ENCODE measurements at places on chromosomes 11 and 22.
A peak's percentile ranks its signal among the peaks of the same experiment; 100 is the strongest.

DNA sequence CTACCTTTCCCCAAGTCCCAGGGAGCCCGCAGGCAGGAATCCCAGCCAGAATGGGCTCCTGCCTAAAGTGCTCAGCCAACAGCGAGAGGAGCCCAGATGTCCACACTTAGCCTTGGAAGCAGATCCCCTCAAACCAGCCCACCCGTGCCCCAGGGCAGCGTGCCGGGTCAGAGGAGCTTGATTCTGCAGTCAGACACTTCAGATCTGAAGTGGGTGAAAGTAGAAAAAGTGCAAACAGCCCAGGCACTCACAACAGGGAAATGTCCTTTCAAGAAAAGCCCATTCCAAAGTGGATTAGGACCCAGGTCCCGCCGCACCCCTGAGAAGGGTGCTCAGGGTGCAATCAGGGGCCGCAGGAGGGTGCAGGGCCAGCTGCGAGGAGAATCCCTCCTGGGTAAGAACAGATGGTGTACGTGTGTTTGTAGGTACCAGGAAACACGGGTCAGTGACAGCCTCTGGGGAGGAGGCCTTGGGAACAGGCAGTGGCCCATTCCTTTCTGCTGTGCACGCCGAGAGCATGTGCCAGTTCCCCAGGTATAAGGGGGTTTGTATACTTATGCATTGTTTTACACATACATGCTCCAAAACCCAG, 17.7 kb downstream of the ELFN2 start:
- no peak for DNase-seq

DNA sequence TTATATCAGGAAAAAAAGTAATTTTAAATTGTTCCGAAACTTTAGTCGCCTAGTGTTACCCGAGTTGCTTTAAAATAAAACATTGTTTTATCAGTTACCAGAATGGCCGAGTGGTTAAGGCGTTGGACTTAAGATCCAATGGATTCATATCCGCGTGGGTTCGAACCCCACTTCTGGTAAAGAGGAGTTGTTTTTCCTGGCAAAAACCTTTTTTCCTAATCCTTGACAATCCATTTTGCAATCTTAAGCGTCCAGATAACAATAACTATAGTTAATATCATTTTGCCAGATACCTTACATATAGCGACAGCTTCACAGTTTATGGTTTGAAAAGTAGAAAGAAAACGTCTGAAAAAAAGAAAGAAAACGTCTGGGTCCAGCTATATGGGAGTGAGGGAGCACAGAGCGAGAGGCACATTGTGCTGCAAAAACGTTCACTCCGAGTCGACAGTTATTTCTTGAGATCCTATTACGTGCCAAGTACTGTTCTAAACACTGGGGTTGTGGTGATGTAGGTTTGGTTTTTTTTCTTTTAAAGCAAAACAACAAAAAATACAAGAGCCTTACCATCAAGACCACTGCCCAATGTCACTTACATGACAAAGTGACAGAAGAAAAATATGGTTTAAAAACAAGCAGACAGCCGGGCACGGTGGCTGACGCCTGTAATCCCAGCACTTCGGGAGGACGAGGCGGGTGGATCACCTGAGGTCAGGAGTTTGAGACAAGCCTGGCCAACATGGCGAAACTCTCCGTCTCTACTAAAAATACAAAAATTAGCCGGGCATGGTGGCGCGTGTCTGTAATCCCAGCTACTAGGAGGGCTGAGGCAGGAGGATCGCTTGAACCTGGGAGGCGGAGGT, 40.6 kb downstream of the OR4D9 start:
- DNase-seq: no peak

DNA sequence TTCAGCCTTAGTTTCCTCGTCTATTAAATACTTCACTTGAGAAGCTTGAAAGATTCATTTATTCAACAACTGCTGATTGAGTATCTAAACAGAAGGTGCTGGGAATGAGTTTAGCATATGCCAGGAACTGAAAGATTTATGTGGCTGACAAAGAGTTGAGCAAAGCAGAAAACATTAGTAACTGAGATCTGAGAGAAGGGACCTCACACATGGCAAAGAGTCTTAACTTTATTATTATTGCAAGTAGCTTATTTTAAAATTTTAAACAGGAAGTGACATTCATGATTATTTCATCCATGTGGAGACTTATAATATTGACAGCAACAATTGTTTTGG, 133.6 kb downstream of the CASP12 start:
- no peak for DNase-seq

DNA sequence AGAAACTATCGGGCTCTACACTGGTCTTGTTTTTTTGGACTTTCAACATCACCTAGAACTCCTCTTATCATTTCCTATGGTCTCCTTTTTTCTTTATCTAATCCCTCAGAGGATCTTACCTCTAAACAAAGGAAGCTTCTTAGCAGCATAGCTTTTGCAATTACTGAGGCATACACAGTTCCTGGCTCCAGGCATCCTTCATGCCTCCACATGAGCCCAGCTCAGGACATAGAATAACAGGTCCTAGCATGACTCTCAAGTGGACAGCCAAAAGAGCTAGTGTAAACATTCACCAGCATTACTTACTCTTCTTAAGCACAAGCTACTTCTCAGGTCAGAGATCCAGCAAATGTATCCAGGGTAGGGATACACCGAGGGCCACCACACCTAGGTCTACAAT, 17.1 kb downstream of the CFAP300 start:
- no peak for DNase-seq

- no peak for DNase-seq
Observed at GRCh38 chr11:120875986-120876385, 147.9 kb upstream of the TBCEL start.

GRCh38 chr11:113242767-113243397, 71.5 kb upstream of the TTC12 start:
- DNase-seq: no peak

DNA sequence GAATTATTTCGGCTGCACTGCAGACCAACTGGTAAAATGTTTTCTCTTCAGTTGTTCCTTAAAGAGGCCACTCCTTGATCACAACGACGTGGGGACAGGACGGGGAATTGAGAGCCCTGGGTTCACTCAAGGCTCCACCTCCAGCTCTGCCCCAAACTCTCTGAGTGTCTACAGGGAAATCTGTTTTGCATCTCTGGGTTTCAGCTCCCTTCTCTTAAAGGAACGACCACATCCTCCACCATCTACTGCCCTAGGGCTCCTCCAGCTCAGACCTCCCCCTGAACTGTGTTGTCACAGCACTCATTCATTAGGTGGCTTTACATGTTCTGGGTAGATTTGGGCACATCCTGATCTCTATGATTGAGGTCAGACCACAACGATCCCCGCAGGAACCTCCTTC, 5.1 kb upstream of the PPFIA1 start:
- no peak for DNase-seq

GRCh38 chr22:37533995-37534394, 14.8 kb upstream of the CARD10 start:
- peak; percentile 78 for DNase-seq

- peak; percentile 64 for DNase-seq
Observed at GRCh38 chr22:37623075-37624016, 14.7 kb downstream of the GGA1 start.

DNA sequence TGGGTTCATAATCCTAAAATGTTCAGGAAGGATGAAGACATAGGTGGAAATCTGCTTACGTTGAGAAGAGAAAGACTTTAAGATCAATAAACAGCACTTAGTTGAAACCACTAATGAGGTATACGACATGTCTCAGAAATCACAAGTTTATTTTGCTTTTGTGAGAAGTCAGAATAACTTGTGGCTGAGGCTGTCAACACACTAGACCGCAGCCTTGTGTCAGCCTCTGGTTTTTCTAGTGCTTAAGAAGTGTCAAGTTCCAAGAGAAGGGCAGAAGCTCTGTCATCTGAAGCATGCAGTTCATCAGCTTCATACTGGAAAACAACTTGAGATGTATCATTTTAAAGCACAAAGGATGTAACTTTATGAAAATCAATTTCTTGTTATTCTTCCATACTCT, 420.9 kb downstream of the METTL15 start:
- no peak for DNase-seq

- no peak for DNase-seq
Observed at GRCh38 chr11:79922641-79923040, 481.8 kb upstream of the TENM4 start.

DNA sequence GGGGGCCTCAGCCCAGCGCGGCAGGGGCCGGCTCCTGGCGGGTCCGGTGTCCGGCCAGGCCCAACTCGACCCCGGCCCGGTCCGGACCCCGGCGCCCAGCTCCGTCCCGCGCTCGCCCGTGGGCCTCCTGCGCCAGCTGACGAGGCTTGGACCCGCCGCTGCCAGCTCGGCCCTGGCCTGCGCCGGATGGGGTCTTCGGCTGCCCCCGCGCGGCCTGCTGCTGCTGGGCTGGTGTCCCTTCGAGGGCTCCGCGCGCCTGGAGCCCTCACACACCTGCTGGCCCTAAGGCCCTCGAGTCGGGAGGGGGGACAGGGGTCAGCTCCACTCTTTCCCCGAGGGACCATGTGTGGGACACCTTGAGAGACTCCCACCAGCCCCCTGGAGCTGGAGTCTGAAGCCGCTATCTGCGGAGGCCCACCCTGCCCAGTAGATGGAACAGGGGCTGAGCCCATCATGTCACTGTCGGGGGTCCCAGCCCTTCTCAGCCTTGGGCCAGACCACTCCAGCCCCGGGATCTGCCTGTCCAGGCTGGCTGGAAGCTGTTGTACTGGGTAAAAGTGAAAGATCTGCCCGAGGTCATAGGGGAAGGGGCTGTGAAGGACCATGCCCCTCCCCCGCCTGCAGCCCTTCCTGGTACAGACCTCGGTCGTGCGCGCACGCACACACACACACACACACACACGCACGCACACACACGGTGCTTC, 768 bp upstream of the CDKN1C start:
- no peak for DNase-seq

- DNase-seq: no peak
Observed at GRCh38 chr11:33067294-33067693, 27.9 kb downstream of the TCP11L1 start.

- DNase-seq: no peak
Observed at GRCh38 chr11:69129053-69129452, 26.7 kb upstream of the SMIM38 start.

GRCh38 chr11:120184371-120184945, 26.4 kb upstream of the OAF start:
- DNase-seq: no peak

DNA sequence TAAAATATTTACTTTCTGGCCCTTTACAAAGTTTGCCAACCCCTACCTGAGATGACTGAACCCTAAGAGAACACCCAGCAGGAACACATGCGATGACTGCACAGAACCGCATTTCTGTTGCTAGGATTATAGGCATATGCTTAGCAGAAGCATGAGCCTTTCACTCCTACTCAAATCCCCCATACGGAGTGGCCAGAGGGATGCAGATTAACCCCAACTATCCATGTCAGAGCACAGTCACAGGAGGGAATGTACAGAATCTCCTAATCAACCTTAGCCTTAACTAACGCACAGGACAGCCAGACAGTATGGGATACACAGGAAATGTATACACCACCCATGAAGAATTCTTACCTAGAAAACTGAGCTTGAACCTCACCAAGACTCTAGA, 6.2 kb downstream of the HPS4 start:
- DNase-seq: no peak

DNA sequence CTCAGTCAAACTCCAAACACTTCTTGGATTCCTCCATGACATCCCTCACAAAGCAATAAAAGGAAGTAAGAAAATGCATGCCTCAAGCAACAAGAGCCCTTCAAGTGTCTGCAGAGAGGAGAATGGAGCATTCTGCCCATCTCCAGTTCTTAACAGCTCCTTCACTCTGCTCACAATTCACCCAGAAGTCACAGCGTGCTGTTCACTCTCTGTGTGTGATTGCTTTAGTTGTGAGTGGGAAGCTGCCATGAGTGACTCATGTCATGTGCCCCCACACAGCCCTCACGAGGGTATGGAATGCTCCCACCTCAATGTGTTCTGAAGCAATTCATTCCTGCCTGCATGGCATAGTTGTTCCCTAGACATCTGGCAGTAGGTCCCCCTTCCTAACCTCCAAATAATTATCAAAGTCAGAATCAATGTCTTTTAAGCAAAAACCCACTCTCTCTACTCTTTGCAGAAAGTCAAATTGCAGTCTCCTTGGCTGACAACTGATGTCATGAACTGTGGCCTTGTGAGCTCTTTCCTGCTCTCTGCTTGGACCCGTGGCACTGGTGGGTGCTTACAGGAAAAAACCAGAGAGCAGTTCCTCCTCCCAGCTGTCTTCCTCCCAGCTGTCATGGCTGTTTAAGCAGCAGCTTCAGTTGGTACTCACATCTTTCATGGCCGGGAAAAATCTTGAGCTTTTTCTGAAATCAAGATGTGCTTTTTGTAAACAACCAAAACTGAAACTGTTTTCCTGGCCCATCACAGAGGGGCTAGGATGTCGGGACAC, 112.1 kb upstream of the SPON1 start:
- no peak for DNase-seq

DNA sequence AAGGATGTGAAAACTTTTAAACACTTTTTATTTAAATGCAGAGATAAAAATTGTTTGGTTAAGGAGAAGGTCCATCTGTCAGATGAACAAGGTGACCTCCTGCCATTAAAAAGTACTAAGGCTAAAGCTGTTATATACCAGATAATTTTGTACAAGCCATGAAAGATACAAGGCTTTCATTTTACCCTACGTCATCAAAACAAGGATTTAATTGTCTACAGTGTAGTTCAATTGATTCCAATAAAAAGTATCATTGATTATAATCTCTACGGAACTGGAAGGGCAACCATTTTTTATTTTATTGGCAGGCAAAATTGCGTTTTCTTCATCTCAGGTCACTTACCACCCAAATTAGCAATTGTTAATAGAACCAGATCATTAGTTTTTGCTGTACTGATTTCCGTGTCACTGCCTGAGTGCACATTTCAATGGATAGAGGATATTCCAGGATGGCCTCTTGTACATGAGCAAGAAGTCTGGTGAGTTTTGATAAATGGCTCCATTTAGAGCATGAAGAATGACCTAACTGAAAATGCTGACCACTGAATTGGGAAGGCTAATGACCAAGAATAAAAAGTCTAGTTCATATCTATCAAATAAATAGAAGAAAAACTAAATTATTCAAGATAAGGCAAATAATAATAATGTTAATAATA, 564.9 kb downstream of the JRKL start:
- no peak for DNase-seq

GRCh38 chr11:93128574-93128973, 69.2 kb downstream of the SLC36A4 start:
- DNase-seq: no peak

GRCh38 chr11:118715837-118716260, 36.4 kb upstream of the TREH start:
- no peak for DNase-seq

GRCh38 chr22:46851941-46852340, 89.5 kb downstream of the TBC1D22A start:
- no peak for DNase-seq

- no peak for DNase-seq
Observed at GRCh38 chr22:19632668-19633148, 81.6 kb upstream of the SEPTIN5 start.

Data from CD14-positive monocyte (primary cell).